ENCODE measurements at places on chromosomes 7 and 10. TPM values are rescaled to one million over a fixed set of nuclear protein-coding genes. Genes with fewer than 3 reads are reported as not detected.

The PAX4 gene
- not detected for total RNA-seq

The UPK3BL1 gene
- total RNA-seq, result 100 TPM

- no peak overlapping the region for H3K27ac ChIP-seq
- no peaks in the 10 kb centered on the region for H3K27me3 ChIP-seq
- H3K36me3 ChIP-seq, result no peaks in the 10 kb centered on the region
- H3K4me1 ChIP-seq, result no peaks in the 10 kb centered on the region
Measured at GRCh38 chr7:150959739-150960734, 18.1 kb downstream of the KCNH2 start.

The PPP1R9A gene
- total RNA-seq, result not detected

The UCMA gene
- not detected for total RNA-seq

The ASZ1 gene
- not detected for total RNA-seq

DNA sequence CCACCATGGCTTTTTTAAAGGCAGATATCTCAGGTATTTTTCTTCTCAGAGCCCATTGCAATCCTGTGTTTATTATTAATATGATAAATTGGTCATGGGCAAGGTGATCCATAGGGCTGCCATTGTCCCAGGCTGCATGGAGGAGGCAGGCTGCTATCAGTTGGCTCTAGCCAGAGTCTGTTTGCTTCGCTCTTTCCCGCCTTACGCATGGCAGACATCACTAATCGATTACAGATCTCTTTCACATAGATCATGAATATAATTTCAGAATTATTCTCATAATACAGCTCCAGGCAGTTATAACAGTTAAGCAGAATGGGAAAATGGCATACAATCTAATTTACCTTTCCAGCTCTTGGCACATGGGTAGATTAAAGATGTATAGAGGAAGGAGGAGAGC is 30.4 kb upstream of the HABP2 start:
- no peak for DNase-seq
- H3K4me3 ChIP-seq, result no peak overlapping the region
- H3K4me1 ChIP-seq, result no peaks in the 10 kb centered on the region
- H3K27ac ChIP-seq, result no peak overlapping the region
- H3K36me3 ChIP-seq, result no peaks in the 10 kb centered on the region
- no peaks in the 10 kb centered on the region for H3K27me3 ChIP-seq

DNA sequence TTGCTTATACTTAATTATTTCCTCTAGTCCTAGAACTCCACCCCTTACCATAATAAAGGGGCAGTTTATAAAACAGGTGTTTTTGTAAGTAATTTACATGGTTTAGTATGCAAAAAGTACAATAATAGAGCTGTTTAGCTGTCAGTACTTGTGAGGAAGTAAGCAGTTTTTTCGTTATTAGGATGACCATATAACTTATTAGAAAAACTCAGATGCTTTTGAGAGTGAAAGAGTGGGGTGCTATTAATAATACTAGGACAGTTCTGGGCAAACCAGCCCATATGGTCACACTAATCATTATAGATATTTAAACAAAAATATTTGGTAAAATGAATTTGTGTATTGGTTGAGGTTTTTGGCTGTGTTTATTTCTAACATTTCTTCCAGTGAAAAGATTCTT is 201.9 kb upstream of the KAT6B start:
- H3K4me3 ChIP-seq, result no peak overlapping the region
- DNase-seq, result no peak
- H3K27ac ChIP-seq, result no peak overlapping the region
- H3K4me1 ChIP-seq, result no peaks in the 10 kb centered on the region
- H3K36me3 ChIP-seq, result no peaks in the 10 kb centered on the region

The TAS2R5 gene
- total RNA-seq, result 9.1 TPM

DNA sequence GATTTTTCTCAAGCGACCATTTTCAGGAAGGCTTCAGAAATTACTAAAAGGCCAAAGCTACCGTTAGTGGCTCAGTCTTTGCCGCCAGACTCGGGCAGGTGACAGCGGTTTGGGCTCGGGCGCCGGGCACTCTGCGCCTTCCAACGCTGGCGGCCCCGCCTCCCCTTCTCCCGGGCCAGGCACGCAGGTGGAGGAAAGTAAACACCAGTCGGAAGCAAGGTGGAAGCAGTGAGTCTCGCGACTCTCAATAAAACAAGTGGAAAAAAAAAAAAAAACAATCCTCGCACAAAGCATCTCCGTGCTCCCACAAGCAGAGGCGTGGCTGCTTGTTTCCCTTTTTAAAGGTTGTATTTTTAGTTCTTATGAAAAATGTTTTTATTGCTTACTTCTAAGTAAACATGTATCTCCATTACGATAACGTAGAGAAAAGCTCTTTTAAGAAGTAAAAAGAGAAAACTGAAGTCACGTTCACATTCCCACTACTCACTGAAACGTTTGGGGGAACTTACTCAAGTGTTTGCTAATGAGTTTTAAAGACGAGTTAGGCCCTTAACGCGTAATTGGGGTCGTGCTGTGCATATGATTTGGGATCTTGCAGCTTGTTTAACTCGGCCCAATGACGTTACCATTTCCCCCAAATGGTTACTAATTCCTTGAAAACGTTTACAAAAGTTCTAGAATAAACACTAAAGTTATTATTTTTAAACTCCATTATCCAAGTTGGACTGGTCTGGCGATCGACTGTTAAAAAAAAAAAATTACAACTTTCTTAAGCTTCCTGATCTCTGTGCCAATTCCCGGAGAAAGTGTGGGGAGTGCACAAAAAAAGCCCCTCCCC is 864 bp downstream of the CDCA7L start:
- H3K4me1 ChIP-seq, result peaks cover 33% of the 10 kb centered on the region
- H3K36me3 ChIP-seq, result no peaks in the 10 kb centered on the region
- H3K4me3 ChIP-seq, result peak overlapping the region; percentile 57
- H3K27me3 ChIP-seq, result no peaks in the 10 kb centered on the region

The CXCL12 gene
- total RNA-seq, result not detected

DNA sequence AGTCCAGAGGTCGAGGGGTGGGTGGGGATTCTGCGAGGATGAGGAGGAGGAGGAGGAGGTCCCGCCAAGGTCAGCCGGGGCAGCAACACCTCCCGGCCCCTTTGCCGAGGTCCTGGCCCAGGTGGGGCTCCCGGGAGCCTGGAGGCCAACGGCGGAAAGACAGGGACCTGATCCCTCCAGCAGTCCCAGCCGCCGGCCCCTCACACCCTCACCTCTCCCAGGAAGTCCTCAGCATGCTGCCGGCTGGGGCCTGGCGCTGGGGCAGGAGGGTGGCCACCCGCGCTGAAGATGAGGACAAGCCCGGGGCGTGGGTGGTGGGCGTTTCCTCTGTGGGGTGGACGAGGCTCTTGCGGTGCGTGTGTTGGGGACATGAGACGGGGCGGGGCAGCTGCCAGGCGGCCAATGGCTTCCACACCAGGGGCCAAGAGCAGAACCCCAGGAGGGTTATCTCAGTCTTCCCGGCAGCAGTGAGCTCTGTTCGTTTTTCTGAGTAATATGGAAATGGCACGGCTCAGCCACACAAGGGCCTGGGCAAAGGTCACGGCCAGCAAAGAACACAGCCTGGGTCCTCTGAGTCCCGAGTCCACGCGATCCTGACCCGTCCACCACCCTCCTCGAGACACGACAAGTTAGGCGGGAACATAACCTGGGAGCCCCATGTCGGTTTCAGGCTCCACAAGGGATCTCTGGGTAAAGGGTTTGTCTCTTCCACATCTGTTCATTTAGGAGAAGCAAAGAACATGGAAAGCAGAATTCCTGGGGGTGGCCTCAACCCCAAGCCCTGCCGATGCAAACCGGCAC is 82.9 kb upstream of the PDGFA start:
- DNase-seq, result no peak
- no peaks in the 10 kb centered on the region for H3K27me3 ChIP-seq
- peaks cover 48% of the 10 kb centered on the region for H3K4me1 ChIP-seq
- no peak overlapping the region for H3K4me3 ChIP-seq
- H3K27ac ChIP-seq, result peak overlapping the region; percentile 86
- H3K36me3 ChIP-seq, result peaks cover 8% of the 10 kb centered on the region

GRCh38 chr10:86489960-86490612 is 31.5 kb downstream of the WAPL start:
- H3K27ac ChIP-seq, result no peak overlapping the region
- no peak for DNase-seq
- H3K4me3 ChIP-seq, result no peak overlapping the region
- no peaks in the 10 kb centered on the region for H3K27me3 ChIP-seq

DNA sequence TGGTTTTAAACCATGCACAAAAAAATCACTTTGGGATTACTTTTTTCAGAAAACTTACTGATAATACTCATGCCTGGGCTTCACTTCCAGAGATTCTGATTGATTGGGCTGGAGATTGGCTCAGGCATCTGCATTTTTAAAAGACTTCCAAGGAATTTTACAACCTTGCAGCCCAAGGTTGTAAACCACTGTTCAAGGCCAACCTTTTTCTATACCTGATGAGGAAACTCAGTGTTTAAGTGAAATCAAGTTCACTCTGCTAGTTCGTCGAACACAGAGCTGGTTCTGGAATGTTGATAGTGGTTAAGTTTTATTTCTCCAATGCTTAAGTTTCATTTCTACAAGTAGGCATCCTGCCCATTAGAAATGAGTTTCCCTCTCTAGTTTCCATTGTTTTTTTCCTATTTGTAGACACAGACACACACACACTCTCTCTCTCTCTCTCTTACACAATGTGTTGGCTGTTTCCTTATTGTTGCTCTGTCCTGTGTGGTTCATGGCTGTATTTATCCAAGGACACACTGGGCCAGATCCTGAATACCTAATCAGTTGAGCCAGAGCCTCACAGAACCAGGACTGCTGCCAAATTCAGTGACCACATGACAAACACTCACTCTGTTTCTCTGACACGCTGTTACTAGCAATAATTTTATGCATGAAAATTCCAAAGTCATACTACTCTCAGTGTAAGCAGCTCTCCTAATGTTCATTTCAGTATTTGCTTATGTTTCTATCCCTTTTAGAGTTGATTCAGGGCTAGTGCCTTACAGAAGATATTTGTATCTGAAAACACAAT is 3.7 kb upstream of the IFIT1B start:
- no peaks in the 10 kb centered on the region for H3K4me1 ChIP-seq
- no peaks in the 10 kb centered on the region for H3K27me3 ChIP-seq
- H3K27ac ChIP-seq, result no peak overlapping the region

The ARMC3 gene
- total RNA-seq, result not detected

The KNDC1 gene
- 3.6 TPM for total RNA-seq

The H2BK1 gene
- 1.9 TPM for total RNA-seq

The STMP1 gene
- total RNA-seq, result 30.9 TPM

The CALHM3 gene
- not detected for total RNA-seq

GRCh38 chr7:98805956-98806838 is 63.6 kb downstream of the TMEM130 start:
- DNase-seq, result no peak
- no peak overlapping the region for H3K4me3 ChIP-seq
- H3K36me3 ChIP-seq, result no peaks in the 10 kb centered on the region
- no peaks in the 10 kb centered on the region for H3K4me1 ChIP-seq

The MNX1 gene
- total RNA-seq, result not detected

The RTKN2 gene
- total RNA-seq, result 1.4 TPM

DNA sequence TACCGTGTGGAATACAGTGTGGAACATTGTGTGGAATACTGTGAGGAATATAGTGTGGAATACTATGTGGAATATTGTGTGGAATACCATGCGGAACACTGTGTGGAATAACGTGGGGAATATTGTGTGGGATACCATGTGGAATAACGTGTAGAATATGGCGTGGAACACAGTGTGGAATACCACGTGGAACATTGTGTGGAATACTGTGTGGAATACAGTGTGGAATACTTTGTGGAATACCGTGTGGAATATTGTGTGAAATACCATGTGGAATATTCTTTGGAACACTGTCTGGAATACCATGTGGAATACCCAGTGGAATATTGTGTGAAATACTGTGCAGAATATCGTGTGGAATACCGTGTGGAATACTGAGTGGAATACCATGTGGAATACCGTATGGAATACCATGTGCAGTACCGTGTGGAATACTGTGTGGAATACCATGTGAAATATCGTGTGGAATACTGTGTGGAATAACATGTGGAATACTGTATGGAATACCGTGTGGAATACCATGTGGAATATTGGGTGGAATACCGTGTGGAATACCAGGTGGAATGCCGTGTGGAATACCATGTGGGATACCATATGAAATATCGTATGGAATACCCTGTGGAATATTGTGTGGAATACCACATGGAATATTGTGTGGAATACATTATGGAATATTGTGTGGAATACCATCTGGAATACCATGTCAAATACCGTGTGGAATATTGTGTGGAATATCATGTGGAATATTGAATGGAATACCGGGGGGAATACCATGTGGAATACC is 133.1 kb upstream of the CHST15 start:
- no peak for DNase-seq
- no peaks in the 10 kb centered on the region for H3K4me1 ChIP-seq
- no peak overlapping the region for H3K27ac ChIP-seq
- H3K27me3 ChIP-seq, result no peaks in the 10 kb centered on the region
